Fibroblast of gingiva (primary cell): ENCODE measurements at places on chromosomes 6 and 20.
A peak's percentile ranks its signal among the peaks of the same experiment; 100 is the strongest.

DNA sequence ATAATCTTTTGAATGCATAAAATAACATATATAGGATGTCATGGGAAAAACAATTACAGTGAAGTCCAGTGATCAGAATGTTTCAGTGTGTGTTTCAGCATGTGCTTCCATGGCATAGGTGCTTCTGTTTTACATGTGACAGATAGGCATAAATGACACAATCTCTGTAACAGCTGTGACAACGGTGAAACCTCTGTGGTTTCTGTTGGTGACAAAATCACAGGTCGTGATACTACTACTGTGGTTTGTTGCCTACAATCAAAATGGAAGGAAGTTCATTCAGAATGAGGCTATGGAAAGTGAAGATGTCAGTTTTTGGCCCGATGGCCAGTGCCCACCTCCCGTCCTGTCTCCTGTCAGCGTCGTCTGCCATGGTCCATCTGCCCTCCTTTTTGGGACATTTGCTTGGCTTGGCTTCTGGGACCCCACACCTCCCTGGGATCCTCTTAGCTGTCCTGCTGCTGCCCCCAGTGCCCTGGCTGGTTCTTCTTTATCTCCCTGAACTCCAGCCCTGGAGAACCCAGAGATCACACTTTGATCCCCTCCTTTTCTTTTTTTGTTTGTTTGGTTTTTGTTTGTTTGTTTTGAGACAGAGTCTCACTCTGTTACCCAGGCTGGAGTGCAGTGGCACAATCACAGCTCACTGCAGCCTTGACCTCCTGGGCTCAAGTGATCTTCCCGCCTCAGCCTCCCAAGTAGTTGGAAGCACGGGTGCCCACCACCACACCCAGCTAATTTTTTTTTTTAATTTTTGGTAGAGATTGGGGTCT, 79.3 kb upstream of the NAA20 start:
- DNase-seq: no peak

DNA sequence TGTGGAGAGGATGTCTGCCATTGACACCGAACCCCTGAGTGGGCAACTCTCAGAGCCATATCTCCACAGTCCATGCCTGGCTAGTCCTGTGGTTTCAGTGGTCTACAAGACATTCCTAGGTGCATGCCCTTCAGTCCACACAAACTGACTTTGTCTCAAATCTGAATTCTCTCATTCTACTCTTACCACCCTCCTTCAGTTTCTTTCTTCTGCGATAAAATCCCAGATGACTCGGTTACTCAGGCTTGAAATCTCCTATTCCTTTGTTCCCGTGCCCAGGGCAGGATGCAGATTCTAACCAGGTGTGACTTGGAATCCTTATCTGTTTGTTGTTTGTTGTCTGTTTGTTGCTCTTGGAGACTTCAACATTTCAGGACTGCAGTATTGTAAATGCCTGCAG, 9.3 kb downstream of the CDS2 start:
- no peak for DNase-seq

GRCh38 chr6:68229566-68229965, 405.5 kb upstream of the ADGRB3 start:
- no peak for DNase-seq

- no peak for DNase-seq
These were observed 193.4 kb upstream of the PRDM1 start for GRCh38 chr6:105892577-105893262.

DNA sequence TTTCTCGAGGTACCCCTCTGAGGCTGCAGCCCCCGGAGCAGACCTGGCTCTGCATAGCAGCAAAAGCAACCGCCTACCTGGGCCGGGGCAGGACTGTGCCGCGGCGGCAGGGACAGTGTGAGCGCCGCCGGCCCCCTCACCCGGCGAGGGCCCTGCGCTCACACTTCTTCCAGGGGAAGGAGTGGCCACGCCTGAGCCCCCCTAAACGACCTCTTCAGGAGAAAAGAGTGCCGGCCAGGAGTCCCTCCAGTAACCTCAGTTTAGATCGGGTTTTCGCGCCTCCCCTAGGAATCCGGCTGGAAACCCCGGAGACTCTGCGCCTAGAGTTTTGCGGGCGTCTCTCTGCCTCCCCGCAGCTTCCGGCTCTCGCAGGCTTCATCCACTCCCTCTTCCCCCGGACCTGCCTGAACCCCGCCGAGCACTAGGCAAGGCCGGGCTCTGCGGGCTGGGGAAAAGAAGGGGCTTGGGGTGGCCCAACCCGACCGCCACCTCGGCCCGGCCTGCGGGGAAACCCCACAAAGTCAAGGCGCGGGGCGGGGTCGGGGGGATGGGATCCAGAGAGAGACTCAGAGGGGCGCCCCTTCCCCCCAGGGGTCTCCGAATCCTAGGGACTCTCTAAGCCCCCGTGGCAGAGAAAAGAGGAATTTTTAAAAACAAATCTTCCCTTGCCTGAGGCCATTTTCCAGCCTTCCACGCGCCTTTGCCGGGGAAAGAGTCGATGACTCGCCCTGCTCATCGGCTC, 558 bp downstream of the LINC00237 start:
- DNase-seq: no peak

GRCh38 chr6:20497216-20498040, 36.8 kb upstream of the CDKAL1 start:
- DNase-seq: peak; percentile 87

- DNase-seq: no peak
These were observed 643.8 kb downstream of the DHX35 start for GRCh38 chr20:39605908-39606307.
